ENCODE measurements at places on chromosomes 4 and X.

DNA sequence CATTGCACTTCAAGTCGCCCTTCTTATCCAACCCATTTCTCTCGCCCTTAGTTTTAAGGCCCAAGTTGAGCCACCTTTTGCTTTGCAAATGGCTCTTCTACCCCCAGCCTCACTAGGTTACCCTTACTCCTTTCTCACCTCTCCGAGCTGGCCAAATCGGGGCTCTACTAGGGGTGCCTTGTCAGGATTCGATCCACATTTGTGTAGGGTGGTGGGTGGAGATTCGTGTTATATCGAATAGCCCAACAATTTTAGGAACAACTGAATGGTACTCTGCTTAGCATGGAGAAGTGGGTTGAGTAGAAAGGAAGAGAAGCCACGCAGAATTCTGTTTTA is 3.5 kb downstream of the SLIT2 start:
- DNase-seq = no peak

DNA sequence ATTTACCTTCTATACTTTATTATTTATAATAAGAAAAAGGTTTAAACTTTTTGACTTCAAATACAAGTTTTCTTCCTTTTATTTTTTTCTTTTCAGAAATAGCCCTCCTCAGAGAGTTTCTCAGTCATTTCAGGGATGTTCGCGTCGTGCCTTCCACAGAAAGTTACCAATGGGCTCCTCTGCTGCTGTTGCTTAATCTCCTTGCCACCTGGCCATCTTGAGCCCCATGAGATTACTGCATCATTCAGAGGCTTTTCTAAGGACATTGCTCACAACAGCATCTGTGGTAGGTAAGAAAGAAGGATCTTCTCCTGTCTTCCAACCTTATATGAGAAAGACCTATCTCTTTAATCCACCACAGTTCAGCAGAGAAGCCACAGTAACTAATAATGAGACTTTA is 1361.9 kb upstream of the ADGRL3 start:
- no peak for DNase-seq

DNA sequence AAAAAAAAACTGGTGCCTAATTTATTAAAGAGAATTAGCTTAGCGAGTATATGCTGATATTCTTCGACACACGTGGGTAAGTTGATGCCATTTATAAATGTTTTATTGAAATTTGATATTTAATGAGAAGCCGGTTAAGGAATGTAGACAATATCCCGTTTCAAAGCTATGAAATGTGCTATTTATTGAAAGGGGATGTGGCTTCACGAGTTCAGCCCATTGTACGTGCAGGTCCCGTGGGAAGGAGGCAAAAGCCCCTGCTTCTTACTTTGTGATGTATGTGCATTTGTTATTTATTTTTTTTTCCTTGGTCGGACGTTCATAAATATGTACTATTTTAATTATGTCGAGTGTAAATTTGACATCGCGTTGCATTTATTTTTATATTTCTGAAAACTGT is 20.2 kb downstream of the SHOX start:
- DNase-seq = no peak

- DNase-seq = peak; percentile 20
These were observed 5.4 kb downstream of the CPE start for GRCh38 chr4:165384186-165384585.

GRCh38 chrX:124209792-124210576 is 122.5 kb upstream of the TEX13D start:
- no peak for DNase-seq

DNA sequence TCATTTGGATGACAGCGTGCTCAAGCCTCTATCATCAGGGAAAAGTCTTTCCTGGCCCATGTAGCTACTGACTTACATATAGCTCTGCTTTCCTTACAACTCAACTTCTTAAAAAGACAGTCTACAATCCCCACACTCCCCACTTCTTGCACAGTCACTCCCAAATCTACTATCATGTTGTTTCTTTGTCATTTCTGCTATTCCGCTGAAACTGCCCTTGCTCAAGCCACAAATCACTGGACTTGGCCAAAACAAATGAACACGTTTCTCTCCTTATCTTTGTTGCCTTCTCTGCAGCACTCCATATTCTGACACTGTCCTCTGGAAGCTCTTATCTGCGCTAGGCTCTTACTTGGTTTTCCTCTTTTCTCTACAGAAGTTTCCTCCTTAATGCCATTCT is 28.2 kb downstream of the GPRIN3 start:
- no peak for DNase-seq

DNA sequence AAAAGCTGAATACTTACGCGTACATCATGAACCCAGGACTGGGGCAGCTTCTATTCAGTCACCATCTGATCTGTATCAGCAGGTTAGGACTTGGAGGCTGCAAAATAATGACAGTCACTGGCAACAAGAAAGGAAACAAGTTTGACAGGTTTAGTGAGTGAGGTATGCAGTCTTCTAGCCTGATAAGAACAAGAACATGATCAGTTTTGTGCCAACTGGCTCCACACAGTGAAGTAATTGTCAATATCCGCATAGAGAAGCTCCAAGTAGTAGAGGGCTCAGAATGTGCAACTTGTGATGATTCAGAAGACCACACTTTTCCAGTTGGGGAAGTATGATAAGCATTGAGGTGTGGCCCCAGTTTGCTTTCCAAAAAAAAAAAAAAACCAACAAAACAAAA is at the start of gene TMPRSS11F:
TMPRSS11F (minus strand) TSS at position 77 of the 400 bp plus-strand sequence; CDS start at position 28, 49 bp downstream.
- DNase-seq = no peak

GRCh38 chrX:54419559-54420302 is 20.5 kb upstream of the TSR2 start:
- DNase-seq = no peak
